ENCODE measurements at places on chromosomes 12 and 14.

- DNase-seq: no peak
These were observed 222.5 kb upstream of the RTL1 start for GRCh38 chr14:101125719-101126651.

DNA sequence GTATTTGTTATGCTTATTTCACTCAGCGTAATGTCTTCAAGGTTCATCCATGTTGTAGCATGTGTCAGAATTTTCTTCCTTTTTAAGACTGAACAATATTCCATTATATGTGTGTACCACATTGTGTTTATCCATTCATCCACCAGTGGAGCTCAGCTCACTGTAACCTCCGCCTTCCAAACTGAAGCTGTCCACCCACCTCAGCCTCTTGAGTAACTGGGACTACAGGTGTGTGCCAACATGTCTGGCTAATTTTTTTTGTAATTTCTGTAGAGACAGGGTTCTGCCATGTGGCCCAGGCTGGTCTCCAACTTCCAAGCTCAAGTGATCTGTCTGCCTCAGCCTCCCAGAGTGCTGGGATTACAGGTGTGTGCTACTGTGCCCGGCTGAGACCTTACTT lies 21.1 kb downstream of the CCDC77 start:
- DNase-seq: no peak

DNA sequence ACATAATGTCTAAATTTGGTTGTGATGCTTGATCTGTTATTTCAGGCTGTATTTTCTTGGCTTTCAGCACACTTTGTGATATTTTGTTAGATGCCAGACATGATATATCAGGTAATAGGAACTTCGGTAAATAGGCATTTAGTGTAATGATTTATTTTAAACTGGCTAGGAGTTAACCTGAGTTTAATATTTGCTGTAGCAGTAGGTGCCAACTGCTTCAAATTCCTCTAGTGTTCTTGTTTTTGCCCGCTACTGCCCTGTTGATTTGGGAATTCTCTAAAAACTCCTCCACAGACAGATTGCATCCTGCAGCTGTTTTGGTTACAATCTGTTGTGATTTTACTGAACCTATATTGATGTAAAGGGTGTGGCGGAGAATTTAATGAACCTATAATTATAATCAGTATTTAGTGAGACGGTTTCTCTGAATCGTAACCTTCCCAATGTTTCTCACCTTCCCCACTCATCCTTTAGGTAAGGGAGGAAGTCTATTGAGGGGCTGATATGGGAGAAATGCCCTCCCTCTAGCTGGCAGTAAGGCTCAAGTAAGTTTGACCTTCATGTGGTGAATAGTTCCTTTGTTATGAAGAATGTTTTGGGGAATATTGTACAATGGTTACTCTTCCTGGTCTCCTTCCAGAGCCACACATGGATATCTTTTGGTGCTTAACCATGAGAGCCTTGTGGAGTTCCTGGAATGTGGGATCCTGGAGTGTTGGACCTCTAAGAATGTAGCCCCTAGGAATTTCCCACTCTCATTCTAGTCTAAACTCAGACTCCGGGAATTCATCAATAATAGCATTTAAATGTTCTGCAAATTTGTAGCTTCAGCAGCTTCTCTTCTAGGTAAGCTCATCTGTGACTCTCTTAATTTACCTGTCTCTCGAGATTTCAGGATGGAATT lies 634.1 kb downstream of the FSCB start:
- DNase-seq: no peak

GRCh38 chr14:96204151-96205058 lies at the start of gene BDKRB2:
Gene BDKRB2, plus strand, starts transcription at chr14:96204839. Its CDS starts 32,269 bp downstream, at chr14:96237108.
- peak; percentile 74 for DNase-seq

GRCh38 chr14:100305324-100306100 lies 732 bp downstream of the SLC25A29 start:
- no peak for DNase-seq

DNA sequence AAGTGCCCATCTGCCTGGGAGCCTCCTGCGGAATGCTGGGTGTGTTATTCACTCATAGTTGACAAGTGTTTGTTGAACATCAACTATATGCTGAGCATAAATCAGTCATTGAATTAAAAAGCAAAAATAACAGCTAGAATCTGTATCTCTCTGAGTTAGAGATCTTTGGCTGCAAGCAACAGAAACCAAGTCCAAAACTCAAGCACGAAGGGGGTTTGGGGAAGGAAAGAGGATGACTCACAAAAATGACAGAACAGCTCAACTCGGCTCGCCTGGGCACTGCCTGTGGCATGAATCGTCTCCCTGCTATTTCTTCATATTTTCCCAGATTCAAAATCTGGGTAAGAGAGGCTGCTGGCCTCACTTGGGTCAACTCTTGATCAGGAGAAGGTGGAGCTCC lies 72.6 kb upstream of the NCOR2 start:
- no peak for DNase-seq

DNA sequence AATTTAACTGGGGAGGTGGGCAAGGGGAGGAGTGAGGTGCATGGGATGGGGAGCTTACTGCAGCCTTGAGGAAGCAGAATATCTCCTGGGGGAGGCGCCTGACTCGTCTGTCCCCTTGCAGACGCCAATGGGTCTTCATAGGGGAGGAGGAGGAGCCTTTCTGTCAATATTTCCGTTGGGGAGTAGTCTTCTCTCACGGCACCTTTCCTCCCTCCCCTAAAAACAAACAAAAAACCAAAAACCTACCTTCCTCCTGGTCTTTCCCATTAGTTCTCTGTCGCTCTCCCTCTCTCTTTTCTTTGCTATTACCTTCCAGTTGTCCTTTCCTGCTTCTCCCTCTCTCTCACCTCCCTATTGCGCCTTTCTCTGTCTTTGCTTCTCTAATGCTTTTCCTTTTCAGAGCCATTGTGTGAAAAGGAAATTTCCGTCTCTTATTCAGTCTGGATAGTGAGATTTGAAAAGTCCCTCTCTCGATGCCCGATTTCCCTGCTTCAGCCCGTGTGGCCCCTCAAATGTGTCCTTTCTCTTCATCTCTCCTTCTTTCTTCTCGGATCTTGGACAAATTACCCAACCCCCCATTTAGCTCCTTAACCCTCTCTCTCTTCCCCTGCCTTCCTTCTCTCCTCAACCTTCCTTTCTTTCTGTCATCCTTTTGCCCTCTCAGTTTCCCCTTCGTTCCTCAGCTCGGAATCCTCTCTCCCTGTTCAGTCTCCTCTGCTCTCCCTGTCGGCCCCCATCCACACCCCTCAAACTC lies 5.9 kb downstream of the GPR84 start:
- no peak for DNase-seq

DNA sequence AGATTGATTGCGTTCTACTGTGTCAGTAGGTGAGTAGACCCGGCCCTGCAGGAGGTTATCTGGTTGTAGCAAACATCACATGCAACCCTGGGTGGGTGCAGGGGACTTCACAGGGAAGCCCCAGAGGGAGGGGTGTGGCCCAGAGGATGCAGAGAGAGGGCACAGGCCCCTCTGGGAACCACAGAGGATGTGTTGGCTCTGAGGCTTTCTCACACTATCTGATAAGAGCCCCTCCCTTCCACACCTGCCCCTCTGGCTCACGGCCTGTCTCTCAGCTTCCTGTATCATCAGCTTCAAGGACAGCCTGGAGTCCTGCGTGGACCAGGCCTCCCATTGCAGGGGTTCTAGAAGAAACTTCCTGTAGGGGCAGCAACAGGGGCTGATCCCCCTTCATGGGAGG lies 101.9 kb downstream of the RIN3 start:
- DNase-seq: no peak

GRCh38 chr12:4275870-4276301 lies 2.3 kb downstream of the CCND2 start:
- no peak for DNase-seq

DNA sequence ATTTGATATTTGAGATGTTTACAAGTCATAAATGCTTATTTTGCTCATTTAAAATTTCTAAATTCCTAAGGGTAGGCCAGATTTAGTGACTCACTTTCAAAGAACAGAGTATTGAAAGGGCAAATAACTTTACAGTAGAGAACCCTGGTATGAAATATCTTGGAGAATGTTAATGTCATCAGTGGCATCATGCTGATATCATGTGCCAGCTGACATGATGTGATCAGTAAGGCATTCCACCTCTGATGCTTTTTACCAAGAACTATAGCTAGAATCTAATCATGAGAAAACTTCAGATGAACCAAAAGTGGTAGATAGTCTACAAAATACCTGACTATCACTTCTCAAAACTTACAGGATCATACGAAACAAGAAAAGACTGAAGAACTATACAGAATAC lies 2.9 kb upstream of the FLRT2 start:
- DNase-seq: no peak

DNA sequence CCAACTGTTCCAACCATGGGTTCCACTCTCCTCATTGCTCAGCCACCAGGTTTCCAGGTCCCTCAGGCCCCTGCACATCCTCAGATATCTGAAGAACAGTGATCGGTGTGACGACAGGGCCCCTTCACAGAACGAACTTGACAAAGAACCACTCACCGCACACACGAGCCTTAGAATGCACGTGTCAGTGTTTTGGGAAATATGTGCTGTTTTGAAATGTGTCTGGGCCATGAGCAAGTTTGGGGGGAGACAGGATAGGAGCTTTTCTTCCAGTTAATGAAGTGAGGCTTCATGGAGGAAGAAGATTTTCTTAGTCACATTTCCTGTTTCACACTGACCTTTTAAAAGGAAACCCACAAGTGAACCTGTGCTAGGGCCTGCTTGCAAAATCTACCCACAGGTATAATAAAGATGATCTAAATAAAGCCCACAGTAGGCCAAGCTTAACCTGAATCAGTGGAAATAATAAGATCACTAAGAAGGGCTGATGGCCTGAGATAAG lies 58.6 kb downstream of the ZFP36L1 start:
- no peak for DNase-seq

DNA sequence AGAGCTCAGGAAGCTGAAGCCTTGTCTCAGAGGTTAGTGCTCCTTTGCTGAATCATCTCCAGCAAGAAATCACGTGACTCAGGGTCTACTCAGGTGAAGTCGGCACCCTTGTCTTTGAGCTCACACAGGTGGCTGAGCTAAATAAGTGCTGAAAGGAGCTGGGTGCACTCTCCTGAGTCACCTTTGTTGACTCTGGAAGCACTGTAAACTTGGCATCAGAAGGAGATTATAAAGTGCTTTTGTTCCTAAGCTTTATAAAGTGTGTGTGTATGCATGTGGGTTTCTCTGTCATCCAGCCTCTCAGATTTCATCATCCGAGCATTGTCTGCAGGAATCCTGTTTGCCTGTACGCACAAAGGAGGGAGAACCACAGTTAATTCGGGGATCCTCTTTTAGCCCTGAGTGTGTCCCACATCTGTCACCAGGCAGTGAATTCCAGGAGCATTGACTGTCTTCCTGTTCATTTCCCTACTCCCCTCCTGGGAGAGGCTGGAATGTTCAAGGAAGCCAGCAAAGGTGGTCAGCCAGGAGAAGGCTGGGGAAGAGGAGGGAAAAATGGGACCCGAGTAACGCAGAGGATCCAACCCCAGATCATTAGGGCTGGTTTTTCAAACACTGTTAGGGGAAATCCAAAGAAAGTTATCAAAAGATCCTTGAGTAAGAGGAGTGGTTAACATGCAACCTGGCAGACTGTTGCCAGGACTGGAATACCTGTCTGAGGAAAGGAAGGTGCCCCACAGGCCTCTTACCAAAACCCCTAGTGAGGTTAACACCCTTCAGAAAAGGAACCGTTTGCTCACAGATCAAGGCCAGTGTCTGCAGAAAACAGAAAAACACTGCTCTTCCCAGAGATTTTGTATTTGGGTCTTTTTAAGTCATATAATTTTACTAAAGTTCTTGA lies 157.5 kb upstream of the HIF1A start:
- DNase-seq: no peak

DNA sequence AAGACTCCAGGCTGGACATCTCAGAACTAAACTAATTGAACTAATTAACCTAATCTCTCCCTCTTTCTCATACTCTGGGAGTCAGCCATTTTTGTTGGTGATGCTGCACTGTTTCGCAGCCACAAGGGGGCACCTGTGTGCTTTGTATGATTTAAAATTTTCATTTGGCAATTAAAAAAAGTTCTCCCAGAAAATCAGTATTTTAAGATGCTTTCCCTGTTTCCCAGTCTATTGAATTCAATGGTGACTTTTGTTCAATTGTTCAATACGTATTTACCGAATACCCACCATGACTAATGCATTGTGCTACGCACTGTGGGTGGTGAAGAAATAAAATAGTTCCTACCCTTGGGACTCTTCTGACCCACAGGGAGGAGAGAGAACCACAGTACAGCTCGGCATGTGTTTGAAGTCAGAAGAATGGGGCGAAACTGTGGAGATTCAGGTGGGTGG lies 63.7 kb downstream of the ZNF664 start:
- no peak for DNase-seq

DNA sequence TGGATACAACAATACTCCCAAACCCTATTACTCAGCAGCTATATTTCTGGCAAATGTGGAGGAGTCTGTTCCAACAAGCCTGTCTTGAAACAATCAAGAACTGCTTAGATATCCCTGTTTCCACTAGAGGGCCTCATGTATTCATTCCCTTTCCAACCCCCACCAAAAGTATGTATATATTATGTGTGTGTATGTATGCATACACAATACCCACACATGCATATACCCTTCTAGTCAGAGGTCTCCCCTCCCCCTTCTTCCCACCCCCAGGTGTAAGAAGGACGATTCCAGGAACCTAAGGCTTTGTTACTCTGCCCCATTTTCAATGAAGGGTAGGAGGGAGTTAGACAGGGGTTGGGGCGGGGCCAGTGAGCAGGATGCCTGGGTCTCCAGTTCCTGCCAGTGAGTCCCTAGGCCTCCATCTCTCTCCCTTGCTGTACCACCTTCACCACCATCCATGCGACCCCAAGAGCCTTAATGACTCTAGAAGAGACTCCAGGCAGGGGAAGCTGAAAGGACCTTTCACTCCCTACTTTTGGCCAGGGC lies at the start of gene DGKA:
Gene DGKA (plus strand): TSS at position 392 of the 546 bp plus-strand sequence. CDS start 5,342 bp downstream, outside the sequence.
- no peak for DNase-seq

DNA sequence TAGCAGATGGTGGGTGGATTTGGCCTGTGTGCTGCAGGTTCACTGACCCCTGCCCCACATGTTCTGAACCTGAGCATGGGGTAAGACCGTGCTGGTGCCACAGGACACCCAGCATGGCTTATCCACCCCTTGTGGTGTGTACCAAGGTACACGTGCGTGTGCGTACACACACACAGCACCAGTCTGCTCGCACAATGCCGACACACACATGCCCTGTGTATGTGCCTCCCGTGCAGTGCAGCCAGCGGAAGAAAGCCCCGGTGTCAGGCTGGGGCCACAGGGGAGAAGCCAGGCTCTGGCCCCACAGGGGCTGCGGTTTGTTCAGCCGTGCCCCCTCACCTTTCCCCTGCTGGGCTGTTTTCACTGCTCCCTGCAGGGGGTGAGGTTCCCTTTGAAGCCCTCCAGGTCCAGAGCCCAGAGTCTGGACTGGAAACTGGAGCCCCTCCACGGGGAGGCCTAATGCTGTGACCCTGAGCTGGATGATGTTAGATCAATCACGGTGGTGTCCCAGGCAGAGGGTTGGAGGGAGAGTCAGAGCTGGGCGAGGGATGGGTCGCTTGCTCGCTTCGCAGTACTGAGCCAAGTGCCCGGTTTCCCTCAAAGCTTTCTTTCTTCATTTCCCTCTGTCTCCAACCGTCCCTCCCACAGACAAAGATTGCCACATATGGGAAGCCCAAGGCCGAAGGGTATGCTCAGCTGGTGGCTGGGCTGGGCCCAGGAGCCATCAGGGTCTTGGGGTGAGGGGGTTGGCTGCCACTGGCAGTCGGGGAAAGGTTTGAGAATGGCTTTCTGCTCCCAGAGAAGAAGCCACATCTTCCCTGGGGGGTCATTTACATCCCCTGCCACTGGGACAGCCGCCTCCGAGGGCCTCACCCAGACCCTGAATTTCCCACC lies 6.2 kb downstream of the DTX1 start:
- DNase-seq: no peak

GRCh38 chr12:123064366-123064765 lies 83.9 kb downstream of the ARL6IP4 start:
- DNase-seq: no peak

- no peak for DNase-seq
These were observed 52.1 kb downstream of the TSPAN11 start for GRCh38 chr12:30978639-30979038.

- DNase-seq: no peak
These were observed 70.9 kb downstream of the ASCL4 start for GRCh38 chr12:107845226-107845979.

Data from AG09319 (cell line).